ENCODE measurements at places on chromosomes 5 and 9.

DNA sequence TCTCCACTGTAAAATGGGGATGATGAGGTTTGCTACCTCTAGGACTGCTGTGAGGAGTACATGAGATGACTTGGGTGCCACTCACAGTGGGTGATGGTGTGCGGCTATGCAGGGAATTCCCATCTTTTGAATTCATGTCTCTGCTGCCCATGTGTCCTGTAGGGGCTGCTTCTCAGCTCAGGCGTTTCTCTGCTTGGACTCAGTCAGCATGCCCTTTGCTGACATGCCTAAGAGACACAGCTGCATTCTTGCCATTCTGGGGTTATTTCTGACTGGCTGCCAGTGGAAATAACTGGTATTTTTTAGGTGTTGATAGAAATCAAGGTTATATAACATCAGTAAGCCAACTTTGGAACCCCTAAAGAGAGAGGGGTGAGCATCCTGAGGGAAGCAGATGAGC, 24.3 kb upstream of the XPA start:
- DNase-seq, result no peak

DNA sequence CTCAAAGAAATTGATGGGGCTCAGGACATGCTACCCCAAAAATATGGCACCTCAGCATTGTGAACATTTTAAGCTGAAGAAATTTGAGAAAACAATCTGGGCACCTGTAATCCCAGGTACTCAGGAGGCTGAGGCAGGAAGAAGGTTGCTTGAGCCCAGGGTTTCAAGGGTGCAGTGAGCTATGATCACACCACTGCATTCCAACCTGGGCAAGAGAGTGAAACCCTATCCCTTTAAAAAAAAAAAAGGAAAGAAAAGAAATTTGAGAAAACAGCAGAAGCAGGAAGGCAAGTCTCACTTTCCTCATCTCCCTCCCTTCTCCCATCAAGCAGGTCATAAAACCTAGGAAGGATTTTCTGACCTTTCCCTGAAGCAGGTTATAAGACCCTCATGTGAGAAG, 23.6 kb downstream of the TPD52L3 start:
- DNase-seq, result no peak

GRCh38 chr5:56337715-56338319, 104.7 kb upstream of the ANKRD55 start:
- DNase-seq, result no peak

GRCh38 chr5:60490597-60491166, 209.3 kb downstream of the DEPDC1B start:
- DNase-seq, result no peak

- DNase-seq, result no peak
These were observed 442.2 kb upstream of the GRAMD2B start for GRCh38 chr5:125981016-125981415.

DNA sequence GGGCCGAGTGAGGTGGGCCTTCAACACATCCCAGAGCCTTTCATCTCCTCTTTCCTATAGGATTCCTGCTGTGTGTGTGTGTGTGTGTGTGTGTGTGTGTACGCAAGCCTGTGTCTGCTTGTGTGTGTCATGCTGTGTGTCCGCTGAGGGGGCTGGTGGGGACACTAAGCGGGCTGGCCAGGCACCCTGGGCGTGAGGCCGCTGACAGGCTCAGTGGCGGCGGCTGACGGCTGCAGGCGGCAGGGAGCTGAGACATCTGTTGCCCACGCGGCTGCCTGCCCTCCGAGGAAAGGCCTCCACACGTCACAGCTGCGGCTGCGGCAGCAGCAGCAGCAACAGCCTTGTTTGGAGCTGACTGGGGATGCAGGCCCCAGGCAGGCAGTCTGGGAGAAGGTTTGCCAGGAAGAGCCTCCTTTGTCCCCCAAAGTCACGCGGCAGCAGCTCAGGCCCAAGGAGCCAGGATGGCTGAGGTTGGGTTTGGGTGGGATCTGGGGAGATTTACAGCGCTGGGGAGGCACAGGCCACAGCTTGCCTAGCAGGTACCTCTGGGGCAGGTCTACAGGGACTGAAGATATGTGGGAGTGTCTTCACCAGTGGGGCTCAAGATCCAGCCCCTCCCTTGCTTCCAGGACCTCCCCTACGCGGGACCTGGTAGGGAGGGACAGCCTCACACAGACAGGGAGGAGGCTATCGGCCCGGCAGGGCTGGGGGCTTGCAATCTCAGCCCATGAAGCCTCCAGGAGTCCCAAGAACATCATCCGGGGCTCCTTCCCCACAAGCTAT, 1.8 kb downstream of the PDLIM4 start:
- peak; percentile 88 for DNase-seq

GRCh38 chr9:8724284-8725018, 924.9 kb upstream of the DMAC1 start:
- no peak for DNase-seq

DNA sequence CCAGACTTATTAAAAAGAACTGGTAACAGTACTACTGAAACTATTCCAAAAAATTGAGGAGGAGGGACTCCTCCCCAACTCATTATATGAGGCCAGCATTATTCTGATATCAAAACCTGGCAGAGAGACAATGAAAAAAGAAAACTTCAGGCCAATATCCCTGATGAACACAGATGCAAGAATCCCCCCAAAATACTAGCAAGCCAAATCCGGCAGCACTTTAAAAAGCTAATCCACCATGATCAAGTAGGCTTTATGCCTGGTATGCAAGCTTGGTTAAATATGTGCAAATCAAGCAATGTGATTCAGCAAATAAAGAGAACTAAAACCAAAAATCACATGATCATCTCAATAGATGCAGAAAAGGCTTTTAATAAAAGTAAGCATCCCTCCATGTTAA, 2271.0 kb upstream of the C9orf72 start:
- DNase-seq, result no peak

- DNase-seq, result no peak
These were observed 313.8 kb downstream of the FAM170A start for GRCh38 chr5:119943148-119943547.

GRCh38 chr9:105678781-105679180, 15.6 kb upstream of the TMEM38B start:
- DNase-seq, result no peak

DNA sequence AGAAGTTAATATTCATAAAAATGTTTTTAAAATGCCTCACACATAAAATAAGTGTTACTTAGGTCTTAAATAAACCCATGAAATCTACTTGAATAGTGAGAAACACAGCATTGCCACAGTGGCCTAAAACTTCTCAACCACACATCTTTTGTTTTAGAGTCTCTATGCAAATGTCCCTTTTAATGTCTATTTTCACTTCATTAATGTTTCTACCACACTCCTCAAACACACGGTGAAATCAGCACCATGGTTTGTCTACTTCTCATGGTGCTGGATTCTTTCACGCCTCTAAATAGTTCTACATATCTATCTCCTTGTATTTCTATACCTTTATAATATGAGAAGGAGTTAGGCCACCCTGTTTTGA, 111.2 kb downstream of the EDIL3 start:
- no peak for DNase-seq

- no peak for DNase-seq
These were observed 1485.7 kb upstream of the CDH9 start for GRCh38 chr5:28523888-28524635.

- no peak for DNase-seq
These were observed 61.2 kb downstream of the FYB1 start for GRCh38 chr5:39158127-39158593.

- DNase-seq, result no peak
These were observed 85.0 kb downstream of the MLLT3 start for GRCh38 chr9:20537294-20537693.

- no peak for DNase-seq
These were observed 287.3 kb upstream of the NUDT12 start for GRCh38 chr5:103849934-103850333.

GRCh38 chr5:956941-957747, 51.5 kb upstream of the NKD2 start:
- DNase-seq, result peak; percentile 75

GRCh38 chr9:88321764-88322163, 66.5 kb upstream of the SPIN1 start:
- DNase-seq, result no peak

- DNase-seq, result no peak
These were observed 65.3 kb downstream of the CDC14B start for GRCh38 chr9:96554326-96554725.

GRCh38 chr9:20227166-20227874, 395.0 kb downstream of the MLLT3 start:
- DNase-seq, result no peak

DNA sequence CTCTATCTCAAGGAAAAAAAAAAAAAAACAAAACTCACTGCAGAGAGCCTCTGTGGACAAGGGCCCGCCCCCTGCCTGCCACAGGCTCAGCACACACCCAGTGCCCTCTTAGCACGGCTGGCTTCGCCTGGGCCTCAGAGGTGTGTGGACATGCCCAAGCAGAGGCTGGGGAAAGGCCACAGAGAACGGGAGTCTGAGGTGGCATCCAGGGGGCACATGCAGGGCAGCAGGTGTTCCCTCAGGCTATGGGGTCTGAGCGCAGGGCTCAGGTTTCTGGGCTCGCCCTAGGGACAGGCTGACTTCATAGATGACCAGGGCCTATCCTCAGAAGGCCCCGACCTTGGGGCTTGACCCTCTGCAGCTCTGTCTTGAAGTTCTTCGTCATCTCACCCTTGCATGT, 138.7 kb downstream of the ZNF354C start:
- no peak for DNase-seq

GRCh38 chr9:136339173-136339957, 12.0 kb downstream of the GPSM1 start:
- peak; percentile 73 for DNase-seq

GRCh38 chr5:113450929-113451328, 16.1 kb upstream of the TSSK1B start:
- no peak for DNase-seq

GRCh38 chr5:17046320-17046719, 110.2 kb upstream of the MYO10 start:
- DNase-seq, result no peak

- DNase-seq, result no peak
These were observed 65.0 kb upstream of the FBXW11 start for GRCh38 chr5:172071309-172071875.

DNA sequence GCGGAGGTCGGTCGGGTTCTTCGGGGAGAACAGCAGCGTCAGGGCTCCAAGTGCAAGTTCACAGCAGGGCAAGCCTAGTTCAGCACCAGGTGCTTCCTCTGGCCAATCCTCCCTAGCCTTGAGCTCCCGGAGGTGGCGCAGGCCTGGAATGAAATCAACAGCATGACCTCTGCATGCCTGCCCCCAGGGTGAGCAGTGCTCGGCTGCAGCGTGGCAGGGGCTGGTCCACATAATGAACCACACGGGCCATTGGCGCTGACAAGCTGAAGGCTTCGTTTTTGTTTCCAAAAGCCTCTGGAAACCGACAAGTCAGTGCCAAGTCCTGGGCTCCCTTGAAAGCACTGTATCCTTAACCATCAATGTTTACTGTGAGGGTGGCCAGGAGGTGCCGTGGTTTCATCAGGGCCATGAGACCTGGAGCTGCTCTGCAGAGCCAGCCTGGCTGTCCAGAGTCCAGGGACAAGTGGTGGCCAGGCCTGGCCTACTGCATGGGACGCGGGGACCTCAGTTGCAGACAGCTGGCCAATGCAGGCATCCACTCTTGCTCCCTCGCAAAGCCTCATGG, 2.1 kb upstream of the INPP5E start:
- DNase-seq, result no peak

- DNase-seq, result peak; percentile 95
These were observed 124.4 kb downstream of the C9orf50 start for GRCh38 chr9:129496473-129497004.

- DNase-seq, result no peak
These were observed 73.1 kb downstream of the RAPGEF1 start for GRCh38 chr9:131666774-131667173.

DNA sequence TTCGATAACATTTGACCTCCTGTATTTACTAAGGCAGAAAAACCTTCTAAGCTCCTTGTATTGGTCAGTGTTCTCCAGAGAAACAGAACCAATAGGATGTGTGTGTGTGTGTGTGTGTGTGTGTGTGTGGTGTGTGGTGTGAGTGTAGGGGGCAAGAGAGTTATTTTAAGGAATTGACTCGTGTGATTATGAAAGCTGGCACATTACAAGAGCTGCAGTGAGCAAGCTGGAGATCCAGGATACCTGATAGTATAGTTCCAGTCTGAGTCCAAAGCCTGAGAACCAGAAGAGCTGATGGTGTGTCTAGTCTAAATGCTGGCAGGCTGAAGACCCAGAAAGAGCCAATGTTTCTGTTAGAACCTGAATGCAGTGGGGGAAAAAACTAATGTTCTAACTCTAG, 21.2 kb upstream of the PIK3R1 start:
- no peak for DNase-seq

GRCh38 chr9:94057918-94058317, 26.3 kb upstream of the PTPDC1 start:
- DNase-seq, result no peak

GRCh38 chr5:151448038-151448985, 909 bp downstream of the SLC36A1 start:
- no peak for DNase-seq

- no peak for DNase-seq
These were observed 584.5 kb downstream of the ACTL7B start for GRCh38 chr9:108271236-108271635.

DNA sequence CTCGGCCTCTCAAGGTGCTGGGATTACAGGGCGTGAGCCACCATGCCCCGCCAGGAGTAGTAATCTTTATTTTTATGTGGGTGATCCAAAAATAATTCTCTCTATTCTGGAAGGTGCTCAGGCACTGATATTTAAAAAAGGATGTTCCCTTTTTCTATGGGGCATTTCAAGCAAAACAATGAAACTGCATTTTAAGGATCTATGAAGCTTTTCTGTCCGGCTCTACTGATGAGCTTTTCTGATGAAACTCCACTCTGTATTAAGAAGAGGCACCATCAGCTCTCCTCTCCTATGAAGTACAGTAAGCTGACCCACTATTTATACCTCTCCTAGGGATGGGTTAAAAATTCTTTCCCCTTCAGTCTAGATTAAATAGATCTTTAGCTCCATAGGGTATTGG, 7.4 kb downstream of the ADAM19 start:
- DNase-seq, result no peak

- no peak for DNase-seq
These were observed 8.6 kb downstream of the HAPLN1 start for GRCh38 chr5:83711982-83712601.

GRCh38 chr5:66994790-66995189, 201.8 kb downstream of the CD180 start:
- DNase-seq, result no peak

DNA sequence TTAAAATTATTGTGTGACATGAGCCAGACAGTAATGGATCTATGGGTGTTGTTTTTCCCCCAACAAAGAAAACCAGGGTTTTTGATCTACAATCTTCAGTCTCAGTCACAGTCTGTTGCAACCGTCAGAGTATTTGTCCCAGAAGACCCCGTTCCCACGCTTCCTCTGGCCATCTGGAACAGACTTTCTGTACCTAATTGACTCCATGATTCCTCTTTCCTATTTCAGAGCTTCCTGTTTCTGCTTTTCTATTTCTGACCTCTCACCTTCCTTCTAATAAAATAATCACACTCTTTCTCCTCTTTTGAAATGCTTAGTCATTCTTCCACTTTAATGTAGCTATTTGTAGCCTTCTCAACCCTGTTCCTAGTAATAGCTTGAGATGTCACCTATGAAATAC, 1044.8 kb downstream of the DTWD2 start:
- DNase-seq, result no peak

DNA sequence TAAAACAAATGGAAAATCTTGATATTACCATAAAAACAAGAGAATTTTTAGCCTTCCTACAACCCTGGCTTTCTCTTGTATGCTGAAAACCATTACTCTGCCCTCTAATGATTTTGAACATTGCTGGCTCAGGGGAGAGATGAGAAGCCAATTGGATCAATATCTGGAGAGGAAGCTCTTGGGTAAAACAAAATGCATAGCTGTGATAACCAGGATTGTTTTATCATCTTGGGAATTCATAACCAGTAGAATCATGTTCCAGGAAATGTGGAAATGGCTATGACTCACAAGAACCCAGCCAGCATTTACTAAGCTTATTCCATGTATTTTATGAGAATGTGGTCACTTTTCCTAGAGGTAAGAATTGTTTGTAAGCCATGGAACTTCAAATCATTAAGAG, 51.1 kb upstream of the CTNND2 start:
- DNase-seq, result no peak

Measured in retina (tissue), 1 donor.